ENCODE measurements at places on chromosomes 7 and 10.

- DNase-seq = no peak
Observed at GRCh38 chr7:120395526-120396019, 122.6 kb downstream of the KCND2 start.

DNA sequence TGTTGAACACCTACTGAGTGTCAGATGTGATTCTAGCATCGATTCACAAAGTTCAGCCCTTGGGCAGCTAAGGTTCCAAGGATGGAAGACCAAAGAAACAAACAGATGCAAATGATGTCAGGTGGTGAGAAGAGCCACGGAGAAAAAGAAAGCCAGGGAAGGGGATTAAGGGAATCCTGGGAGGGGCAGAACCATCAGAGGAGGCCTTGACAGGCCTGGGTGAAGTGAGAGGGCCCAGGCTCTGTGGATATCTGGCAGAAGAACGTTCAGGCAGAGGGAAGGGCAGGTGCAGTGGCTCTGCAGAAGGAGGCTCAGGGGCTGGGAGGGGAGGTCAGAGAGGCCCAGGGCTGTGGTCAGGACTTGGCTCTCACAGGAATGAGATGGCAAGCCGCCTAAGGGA is 90.4 kb downstream of the C10orf105 start:
- DNase-seq = no peak

GRCh38 chr7:153087498-153087897 is 327.9 kb downstream of the ACTR3B start:
- DNase-seq = no peak

DNA sequence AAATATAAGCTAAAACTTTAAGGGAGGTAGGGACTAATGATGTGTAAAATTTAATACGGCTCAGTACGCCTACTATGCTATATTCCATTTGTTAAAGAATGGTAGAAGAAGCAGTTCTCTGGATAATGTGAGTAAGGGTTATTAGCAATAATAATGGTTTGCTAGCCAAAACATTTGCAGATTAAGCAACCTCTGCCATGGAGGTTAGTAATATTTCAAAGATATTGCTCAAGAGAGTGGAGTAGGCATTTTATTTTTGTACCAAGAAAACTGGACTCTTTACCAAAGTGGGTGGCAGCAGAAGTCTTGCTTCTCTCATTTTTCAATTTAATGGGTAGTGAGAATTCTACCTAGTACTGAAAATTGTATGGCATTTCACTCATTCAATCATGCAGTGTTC is 158.9 kb upstream of the TMEM106B start:
- DNase-seq = no peak

- no peak for DNase-seq
Observed at GRCh38 chr10:6239213-6239991, 36.7 kb downstream of the PFKFB3 start.

DNA sequence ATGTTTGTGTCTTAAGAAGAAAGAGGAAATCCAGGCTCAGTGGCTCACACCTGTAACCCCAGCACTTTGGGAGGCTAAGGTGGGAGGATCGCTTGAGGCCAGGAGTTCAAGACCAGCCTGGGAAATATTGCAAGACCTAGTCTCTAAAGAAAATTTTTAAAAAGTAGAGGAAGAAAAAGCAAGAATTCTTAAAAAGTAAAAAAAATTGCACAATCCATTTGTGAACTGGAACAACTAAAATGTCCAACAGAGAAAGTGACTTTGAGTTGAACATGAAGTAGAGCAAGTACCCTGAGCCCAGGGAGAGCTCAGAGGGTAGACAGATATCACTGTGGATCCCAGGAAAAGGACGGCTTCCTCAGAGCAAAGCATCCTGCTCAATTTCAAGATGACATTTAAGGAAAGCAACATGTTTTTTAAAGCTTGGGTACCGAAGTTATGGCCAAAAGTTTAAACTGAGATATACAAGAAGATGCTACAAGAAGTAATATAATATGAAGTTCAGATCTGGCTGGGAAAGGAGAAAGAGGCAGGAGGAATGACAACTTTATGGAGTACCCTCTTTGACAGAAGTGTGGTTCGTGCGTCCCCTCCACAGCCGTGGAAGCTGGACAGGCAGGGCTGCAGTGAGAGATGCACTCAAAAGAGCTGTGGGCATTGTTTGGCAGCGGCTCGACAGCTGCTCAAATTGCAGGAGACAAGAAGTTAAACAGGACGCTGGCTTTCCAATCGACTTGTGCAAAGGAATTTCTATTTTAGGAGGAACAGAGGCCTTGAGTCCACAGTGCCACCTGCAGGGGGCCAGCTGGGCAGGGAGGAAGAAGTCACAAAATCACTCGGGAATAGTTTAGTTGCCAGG is 201.3 kb downstream of the JCAD start:
- no peak for DNase-seq

DNA sequence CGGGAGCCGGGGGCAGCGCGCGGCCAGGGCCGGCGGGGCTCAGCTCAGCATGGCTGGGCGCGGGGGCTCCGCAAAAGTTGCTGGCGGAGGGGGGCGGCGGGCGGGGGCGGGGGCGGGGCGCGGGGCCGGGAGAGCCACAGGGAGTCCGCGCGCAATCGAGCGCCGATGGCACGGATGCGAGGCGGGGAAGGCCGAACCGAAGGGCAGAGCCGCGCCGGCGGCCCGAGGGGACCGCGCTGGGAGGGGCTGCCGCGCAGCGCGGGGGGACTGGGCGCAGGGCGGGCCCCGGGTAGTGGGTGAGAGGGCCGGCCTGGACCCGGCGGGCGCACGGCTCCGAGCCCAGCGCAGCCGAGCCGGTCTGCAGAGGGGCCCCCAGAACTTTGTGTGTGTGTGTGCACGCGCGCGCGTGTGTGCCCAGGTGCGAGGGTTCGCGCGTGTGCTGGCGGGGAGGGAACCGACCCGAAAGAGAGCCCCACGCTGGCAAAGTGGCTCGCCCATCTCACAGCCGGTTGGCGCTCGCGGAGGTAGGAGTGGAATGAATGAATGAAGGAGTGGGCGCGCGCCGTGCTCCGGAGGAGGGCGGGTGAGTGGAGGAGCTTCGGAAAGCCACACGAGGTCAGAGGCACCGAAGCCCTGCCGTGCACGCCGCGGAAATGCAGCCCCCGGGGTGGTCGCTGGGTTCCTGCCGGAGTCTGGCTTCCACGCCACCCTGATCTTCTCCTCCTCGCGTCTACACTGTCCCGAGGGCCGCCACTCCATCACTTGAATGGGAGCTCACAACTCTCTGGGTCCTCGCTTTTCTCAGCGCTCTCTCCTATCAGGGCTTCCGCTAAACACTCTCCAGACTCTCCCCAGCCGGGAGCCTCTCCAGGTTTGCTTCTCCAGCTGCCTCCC is at the start of gene HIPK2:
Gene HIPK2 (minus strand): TSS at position 51 of the 894 bp plus-strand sequence. CDS start 375 bp downstream, outside the sequence.
- no peak for DNase-seq

DNA sequence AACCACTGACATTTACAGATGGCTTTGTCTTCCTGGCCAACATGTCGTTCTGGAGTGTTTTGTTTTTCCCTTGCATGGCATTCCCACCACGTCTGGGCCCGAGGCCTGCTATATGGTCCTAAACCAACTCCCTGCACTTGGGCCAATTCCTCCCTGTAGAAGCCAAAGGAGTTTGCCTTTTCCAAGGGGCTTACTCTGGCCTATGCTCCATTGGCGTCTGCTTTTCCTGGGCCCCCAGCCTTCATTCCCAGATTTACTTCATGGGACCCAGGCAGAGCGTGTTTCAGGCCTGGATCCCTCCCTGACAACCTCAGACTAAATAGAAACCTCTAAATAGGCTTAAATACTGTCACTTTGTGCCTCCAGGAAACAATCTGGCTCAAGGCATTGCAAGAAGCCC is 60.7 kb downstream of the MINDY4 start:
- no peak for DNase-seq

DNA sequence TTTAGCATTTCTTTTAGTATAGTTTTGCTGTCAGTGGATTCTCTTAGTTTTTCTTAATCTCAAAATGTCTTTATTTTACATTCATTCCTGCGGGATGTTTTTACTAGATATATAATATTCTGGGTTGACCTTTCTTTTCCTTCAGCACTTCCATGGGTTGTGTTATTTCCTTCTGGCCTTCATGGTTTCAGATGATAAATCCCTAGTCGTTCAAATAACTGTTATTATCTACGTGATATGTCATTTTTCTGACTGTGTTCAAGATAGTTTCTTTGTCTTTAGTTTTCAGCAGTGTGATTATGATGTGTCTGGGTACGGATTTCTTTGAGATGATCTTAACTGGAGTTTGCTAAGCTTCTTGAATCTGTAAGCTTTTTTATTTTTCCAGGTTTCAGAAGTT is 75.7 kb upstream of the ELN start:
- DNase-seq = no peak

DNA sequence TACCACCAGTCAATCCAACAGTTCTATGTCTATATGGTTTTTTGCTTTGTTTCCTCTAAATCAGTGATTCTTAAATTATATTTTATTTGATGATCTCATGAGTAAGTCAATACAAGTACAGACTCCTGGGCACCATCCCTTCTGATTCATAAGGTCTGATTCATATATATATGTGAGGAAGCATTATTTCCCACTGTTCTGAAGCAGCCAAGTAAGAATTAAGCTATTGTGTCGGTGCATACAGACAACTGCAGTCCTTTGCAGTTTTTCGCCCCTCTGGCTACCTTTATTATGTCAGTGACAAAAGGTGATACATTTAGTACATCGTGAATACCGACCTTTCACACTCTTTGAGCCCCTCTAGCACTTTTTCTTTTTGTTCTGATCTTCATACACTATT is 1079.6 kb upstream of the C7orf33 start:
- no peak for DNase-seq

- no peak for DNase-seq
Observed at GRCh38 chr7:125074141-125074540, 144.5 kb upstream of the POT1 start.

DNA sequence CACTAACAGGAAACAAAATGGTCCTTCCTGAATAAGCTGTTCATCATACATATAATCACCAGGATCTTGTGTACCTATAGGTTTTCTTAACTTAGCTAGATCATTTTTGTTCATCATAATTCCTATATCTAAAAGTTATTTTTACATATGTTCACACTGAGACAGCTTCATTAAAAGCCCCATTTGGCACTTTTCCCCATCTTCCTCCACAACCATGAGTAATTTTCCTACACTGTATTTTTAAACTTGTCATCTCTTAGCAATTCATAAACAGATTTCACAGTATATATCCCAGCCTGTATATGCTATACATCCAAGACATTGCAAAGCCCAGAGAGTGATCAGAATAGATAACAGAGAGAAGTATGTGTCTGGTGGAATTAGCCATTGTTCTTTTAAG is 28.3 kb downstream of the ZNF365 start:
- no peak for DNase-seq

- no peak for DNase-seq
Observed at GRCh38 chr7:37281368-37282092, 167.1 kb downstream of the ELMO1 start.

DNA sequence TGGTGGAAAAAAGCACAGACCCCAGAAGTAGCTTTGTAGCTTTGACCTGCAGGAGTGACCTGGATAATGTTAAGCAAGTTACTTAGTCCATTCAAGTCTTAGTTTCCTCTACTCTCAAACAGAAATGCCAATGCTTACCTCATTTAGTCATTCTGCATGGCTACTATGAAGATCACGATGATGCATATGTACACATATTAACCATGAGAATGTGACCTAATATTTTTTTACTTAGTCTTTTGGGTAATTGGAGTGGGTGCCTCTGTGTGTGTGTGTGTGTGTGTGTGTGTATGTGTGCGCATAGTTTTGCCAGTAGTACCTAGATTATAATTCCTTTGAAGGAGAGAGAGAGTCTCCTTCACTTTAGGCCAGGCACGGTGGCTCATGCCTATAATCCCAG is 95.8 kb downstream of the NRP1 start:
- DNase-seq = no peak

- no peak for DNase-seq
Observed at GRCh38 chr10:97025613-97026242, 160.0 kb downstream of the SLIT1 start.

DNA sequence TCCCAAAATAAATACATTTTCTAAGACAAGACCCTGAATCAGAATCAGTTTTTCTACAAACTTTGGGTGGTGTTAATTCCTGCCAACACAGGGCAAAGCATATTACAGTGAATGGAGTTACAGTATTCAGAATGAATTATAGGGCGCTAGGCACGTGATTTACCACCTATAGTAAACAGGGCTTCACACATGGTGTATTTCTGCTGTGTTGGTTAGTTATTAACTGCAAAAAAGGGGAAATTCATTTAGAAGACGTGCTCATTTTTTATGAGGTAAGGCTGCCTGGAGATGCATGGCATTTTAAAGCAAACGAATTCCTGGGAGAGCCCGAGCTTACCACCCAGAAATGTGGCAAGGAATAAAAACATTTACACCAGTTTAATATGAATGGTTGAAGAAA is 393.8 kb downstream of the LRMDA start:
- no peak for DNase-seq

GRCh38 chr10:74056050-74056818 is 58.3 kb downstream of the VCL start:
- no peak for DNase-seq

- DNase-seq = no peak
Observed at GRCh38 chr10:95297402-95297801, 6.6 kb upstream of the PDLIM1 start.

DNA sequence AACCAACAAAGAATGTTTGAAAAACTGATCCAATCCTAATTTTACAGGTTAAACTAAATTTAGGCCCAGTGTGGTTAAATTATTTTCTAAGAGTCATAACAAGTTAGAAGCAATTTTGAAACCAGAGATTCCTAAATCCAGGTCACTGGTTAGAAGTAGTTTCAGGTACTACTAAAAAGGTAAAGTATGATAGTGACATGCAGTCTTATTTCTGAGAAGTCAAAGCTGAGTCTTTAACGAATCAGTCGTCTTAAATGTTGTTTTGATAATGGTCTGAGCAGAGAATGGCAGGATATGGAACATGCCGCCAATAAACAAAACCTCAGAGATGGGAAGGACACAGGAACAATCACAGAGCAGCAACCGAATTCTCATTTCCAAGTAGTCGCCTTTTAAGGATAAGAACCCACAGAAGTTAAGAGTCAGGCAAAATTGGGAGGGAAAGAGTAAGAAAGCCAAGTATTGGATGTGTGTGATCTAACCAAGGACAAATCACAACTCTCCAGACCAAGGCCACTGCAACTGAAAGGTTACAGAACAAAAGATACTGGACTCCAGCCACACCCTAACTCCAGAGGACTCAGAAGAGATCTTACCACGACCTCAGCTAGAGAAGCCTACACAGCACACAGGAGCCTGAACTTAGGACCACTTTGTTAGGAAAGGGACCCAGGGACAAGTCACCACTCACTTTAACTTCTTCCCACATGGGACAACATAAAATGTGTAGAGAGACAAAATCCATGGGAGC is 19.7 kb downstream of the TMEM243 start:
- DNase-seq = no peak

GRCh38 chr10:129764011-129764900 is 199.8 kb downstream of the EBF3 start:
- DNase-seq = no peak

- no peak for DNase-seq
Observed at GRCh38 chr10:48811917-48812316, 127.2 kb downstream of the WDFY4 start.

- DNase-seq = no peak
Observed at GRCh38 chr7:115177103-115177502, 255.2 kb downstream of the MDFIC start.

Measured in NCI-H187 treated with DMSO at 0.1 percent for 48 hours (cell line).